ENCODE measurements at places on chromosomes 5 and 9.

DNA sequence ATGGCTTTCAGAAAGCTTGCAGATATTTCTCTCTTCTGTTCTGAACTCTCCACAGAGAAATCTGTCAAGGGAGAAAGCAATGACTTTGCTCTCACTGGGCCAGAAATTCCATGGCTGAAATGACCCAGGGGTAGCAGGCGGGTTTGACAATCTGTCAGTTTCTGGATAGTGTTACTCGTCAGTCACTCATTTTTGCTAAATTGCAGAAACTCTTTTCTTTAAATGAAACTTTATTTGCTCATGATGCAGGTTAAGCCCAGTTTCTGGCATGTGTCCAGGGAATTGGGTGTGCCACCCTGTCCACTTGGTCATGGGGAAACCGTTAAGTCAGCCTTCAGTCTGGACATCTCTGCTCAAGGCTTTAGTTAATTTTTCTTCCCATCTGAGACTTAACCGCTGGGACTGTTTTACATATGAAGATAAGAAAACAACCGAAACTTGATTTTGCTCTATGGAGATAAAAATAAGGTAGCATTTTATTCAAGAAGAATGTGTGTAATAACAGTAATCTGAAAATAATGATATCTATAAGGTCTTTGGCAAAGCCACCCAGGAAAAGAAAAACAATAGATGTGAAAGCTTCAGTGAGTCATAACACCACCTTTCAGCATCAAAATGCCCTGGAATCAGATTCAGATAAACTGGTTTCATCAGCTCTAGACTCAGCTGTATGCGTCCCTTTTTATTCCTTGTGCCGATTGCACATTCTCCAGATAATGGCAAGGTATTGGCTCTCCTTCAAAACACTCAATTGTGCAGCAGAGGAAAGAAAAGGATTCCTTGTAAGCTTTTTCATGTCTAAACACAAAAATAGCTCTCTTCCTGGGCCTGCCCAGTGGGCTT lies 308.3 kb downstream of the ZSWIM6 start:
- no peak for DNase-seq

DNA sequence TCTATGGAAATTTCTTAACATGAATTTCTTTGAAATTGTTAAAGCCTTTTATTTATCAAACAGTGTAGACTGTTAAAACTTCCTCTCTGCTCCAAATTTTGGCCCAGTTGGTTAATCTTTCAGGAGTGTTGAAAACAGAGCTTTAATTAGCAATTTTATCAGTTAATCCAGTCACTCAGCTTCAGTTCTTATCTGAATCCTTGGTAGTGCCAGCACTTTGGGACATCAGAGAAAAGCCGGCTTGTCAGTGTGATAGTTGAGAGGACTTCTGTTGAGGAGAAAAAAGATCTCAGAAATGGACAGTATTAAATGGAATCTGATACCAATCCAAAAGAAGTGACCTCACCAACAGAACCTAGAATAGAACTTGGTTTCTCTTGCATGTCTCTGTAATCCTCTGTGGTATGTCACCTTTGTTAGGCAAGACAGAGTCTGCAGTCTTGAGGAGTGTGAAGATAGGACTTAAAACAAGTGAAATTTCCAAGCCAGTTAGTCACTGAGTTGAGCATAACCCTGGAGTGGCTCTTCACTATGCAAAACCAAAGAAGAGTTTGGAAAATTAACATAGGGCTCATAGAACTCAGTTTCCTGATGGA lies 251.8 kb downstream of the NNT start:
- DNase-seq, result no peak

- no peak for DNase-seq
These were observed 18.9 kb downstream of the ASPN start for GRCh38 chr9:92463387-92463786.

DNA sequence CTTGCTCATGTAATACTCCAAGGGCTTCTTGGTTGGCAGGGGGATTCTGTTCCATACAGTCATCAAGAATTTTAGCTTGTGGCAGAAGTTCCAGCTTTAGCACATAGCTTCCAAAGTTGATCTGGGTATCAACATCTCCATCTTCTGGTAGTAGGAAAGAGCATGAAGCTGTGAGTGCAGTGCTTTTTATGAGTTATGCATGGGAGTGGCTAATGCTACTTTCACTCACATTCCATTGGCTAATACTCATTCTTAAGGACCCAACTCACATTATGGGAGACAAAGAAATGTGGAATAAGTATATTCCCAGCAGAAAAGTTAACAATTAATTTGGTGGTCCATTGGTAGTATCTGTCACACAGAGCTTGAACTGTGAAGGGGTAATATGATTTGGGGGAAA lies 194.2 kb upstream of the CHD1 start:
- DNase-seq, result no peak

GRCh38 chr5:149367249-149367971 lies 9.6 kb downstream of the PCYOX1L start:
- peak; percentile 72 for DNase-seq

DNA sequence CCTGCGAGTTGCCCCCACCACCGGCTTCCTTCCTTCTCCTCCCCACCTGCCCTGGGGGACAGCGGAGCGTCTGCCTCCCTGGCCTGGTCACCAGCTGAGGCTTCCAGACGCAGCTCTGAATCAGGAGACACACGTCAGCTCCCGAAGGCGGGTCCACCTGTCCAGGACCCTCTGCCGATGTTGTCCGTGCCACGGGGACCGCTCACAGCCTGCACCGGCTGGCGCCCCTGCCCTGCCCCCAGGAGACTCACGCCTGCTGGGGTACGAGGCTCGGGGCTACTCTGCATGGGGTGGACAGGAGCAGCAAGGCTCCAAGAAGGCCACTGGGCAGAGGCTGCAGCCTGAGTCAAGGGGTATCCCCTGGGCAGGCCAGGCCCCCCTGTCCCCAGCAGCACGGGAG lies 1.9 kb upstream of the CCDC187 start:
- no peak for DNase-seq

GRCh38 chr9:33472881-33473615 lies 676 bp downstream of the NOL6 start:
- no peak for DNase-seq

DNA sequence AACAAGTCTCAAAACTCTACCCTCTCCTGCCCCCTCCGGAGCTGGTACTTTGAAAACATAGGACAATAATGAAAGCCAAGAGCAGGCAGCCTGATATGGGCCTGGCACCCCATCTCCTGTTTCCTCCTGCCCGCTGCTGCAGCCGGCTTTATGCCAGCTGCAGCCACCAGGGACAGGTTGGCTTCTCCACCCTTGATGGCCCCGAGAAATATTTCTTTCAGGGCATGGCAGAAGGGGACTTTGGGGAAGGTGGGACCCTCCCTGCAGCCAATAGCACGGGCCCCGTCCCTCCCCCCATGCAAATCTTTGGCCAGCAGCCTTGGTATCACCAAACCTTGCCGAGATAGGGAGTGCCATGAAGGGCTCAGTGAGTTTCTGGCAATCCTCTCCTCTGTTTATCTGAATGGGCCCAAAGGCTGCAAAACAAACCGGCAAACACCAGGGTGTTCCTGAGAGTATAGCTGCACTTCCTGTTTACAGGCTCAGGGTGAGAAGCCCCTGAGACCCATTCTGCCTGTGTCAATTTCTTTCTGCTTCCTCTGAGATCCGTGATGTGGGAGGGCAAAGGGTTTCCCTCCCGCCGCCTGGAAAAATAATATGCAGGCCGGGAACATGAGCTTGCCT lies 73.4 kb upstream of the BOD1 start:
- no peak for DNase-seq

- no peak for DNase-seq
These were observed 458.8 kb downstream of the TMEM232 start for GRCh38 chr5:110267714-110268113.

DNA sequence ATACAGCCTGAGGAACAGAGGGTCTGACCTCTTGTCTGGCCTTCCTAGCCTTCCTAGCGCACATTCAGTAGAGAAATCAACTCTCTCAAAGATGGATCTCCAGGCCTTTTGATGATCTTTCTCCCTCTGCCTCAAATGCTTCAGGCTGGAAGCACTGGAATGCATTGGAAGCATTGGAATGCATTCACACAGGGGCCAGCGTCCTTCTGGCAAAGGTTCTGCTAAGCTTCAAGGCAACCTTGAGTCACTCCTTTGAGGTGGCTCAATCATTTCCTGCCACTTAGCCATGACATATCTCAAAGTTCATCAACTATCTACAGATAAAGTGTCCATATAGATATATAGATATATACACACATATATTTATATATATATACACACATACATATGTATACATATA lies 42.9 kb downstream of the OR2K2 start:
- DNase-seq, result no peak

DNA sequence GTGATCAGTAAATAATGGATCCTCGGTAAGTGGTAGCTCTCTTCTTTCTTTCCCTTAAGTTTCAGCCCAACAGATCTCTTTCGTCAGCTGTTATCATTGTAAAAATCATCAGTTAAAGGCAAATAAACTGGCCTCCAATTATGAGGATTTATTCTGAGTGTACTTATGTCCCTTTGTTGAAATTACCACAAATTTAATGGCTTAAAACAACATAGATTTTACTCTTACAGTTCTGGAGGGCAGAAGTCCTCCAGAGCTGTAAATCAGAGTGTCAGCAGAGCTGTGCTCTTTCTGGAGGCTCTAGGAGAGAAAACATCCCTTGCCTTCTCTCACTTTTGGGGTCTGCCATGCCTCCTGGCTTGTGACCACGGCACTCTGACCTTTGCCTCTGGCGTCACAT lies 104.6 kb downstream of the INSYN2B start:
- no peak for DNase-seq

DNA sequence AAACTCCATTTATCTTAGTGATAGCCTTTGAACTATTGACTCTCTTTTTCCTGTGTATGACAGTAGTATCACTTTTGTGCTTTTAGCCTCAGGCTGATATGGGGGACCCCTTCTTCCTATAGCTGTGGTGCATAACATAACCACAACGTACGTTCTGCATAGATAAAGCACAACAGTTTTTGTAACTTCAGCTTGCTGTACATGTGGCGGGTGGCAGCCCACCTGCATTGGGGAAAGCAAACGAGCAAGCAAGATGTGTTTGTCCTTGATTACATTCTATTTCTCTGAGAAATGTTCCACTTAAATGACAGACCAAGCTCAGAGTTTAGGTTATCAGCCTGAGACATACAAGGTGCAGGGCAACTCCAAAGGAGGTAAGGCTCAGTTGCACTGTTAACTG lies 309.4 kb downstream of the KDM4C start:
- DNase-seq, result no peak

DNA sequence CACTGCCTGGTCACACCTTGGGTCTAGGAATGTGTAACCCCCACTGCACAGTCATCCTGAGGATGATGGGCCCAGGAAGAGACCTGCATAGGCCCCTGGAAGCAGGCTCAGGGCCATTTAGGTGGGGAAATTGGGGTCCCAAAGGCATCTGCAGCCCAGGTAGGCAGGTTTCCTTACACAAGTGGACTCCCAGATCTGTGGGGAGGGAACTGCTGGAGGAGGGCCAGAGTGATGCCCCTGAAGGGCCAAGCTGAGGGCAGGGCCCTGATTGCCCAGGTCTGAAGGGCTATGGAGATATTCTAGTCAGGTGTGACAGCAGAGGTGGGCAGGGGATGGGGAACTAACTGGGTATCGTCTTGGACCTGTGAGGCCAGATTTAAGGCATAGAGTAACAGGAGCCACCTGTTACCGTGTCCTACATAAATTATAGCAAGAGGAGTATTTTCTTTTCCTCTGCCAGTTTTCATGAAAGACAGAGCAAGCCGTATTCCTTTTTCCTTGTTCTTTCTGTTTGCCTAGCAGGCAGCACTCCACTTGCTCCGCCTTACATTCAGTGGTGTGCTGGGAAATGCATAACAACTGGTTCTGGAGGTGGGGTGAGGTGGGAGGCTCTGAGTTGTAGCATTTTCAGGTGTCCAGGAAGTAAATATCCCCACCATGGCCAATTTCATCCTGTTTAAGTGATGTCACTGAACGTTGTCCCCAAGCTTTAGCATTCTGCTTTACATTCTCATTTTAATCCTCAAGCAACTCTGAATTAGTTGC lies 41.3 kb downstream of the PPARGC1B start:
- peak; percentile 23 for DNase-seq

DNA sequence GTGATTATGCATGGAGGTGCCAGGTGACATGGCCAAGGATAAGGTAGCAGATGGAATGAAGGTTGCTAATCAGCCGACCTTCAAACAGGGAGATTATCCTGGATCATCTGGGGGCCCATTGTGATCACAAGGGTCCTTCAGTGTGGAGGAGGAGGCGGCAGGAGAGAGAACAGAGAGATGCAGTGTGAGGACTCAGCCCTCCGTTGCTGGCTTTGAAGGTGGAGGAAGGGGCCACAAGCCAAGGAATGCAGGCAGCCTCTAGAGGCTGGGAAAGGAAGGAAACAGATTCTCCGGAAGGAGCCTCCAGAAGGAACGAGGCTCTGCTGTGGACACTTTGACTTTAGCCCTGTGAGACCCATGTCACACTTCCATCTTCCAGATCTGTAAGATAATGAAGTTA lies 27.4 kb upstream of the EEIG1 start:
- DNase-seq, result no peak

GRCh38 chr5:72018143-72018803 lies 89.0 kb upstream of the MAP1B start:
- DNase-seq, result peak; percentile 20

GRCh38 chr5:137372773-137373160 lies 126.4 kb downstream of the SPOCK1 start:
- no peak for DNase-seq

- no peak for DNase-seq
These were observed 39.5 kb downstream of the PLPP1 start for GRCh38 chr5:55495216-55495615.

- DNase-seq, result peak; percentile 19
These were observed 129.0 kb downstream of the DAB2IP start for GRCh38 chr9:121780177-121781040.

DNA sequence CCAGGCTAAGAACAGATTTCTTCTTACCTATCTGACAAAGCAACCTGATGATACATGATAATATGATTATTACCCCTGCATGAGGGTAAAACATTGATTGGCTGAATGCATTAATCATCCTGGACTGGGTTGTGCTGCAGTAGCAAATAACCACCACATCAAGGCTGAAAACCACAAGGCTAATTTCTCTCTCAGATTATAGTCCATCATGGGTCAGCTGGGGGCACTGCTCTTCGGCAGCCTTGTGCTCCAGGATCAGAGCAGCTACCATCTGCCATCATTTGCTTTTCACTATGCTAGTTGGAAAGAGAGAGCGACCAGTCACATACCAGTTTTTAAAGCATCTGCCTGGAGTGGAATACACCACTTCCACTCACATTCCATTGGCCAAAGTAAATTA lies 383.5 kb downstream of the RASEF start:
- no peak for DNase-seq

GRCh38 chr5:36033486-36033885 lies 33.2 kb downstream of the UGT3A2 start:
- no peak for DNase-seq

DNA sequence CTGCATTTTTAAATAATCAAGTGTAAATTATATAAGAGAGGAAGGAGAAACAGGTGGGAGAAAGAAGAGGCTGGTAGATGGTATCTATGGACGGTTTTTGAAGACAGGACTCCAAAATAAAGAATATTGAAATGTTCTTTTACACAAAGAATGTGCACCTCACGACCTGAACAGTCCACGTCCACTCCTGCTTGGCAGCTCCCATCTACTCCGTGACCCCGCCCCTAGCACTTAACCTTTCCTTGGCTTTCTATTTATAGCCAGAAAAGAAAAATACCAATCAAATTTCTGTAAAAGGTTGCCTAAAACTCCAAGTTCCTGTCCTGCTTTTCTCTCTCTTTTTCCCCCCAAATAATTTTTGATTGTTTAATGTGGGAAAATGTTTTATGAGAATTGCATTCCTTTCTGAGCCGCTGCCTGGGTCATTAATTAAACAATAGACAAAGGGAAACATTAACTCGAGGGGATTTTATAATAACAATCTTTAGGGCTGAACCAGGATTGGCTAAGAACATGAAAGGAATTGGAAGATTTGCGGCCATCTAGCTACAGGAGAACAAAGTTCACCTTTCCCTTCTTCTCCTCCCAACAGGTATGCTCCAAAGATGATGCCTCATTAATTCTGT lies 173.6 kb upstream of the MAP3K1 start:
- no peak for DNase-seq
